ENCODE measurements at places on chromosomes 12 and 14.
A peak's percentile ranks its signal among the peaks of the same experiment; 100 is the strongest.

DNA sequence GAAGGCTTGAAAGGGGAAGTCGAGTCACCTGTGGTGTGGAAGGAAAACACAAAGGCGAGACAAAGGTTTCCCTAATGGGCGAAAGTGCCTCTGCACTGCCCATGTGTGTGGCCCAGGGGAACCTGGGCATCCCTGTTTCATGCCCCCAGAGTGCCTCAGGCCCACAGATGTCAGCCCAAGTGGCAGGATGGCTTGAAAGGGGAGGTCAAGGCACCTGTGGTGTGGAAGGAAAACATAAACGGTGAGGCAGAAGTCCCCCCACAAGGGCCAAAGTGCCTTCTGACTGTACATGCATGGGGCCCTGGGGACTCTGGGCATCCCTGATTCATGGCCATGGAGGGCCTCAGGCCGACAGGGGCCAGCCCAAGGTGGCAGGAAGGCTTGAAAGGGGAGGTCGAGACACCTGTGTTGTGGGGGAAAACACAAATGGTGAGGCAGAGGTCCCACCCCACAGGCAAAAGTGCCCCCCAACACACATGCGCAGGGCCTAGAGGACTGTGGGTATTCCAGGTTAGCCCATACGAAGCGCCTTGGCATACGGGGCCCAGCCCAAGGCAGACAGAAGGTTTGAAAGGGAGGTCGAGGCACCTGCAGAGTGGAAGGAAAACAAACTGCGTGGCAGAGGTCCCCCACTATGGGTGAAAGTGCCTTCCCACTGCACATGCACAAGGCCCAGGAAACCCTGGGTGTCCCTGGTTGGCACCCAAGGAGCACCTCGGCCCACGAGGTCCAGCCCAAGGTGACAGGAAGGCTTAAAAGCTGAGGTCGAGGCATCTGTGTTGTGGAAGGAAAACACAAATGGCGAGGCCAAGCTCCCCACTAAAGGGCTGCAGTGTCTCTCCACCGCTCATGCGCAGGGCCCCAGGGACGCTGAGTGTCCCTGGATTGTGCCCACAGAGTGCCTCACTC is 382.3 kb downstream of the ALG10 start:
- no peak for DNase-seq

GRCh38 chr12:52127683-52128450 is 48.4 kb downstream of the SMIM41 start:
- DNase-seq, result no peak

DNA sequence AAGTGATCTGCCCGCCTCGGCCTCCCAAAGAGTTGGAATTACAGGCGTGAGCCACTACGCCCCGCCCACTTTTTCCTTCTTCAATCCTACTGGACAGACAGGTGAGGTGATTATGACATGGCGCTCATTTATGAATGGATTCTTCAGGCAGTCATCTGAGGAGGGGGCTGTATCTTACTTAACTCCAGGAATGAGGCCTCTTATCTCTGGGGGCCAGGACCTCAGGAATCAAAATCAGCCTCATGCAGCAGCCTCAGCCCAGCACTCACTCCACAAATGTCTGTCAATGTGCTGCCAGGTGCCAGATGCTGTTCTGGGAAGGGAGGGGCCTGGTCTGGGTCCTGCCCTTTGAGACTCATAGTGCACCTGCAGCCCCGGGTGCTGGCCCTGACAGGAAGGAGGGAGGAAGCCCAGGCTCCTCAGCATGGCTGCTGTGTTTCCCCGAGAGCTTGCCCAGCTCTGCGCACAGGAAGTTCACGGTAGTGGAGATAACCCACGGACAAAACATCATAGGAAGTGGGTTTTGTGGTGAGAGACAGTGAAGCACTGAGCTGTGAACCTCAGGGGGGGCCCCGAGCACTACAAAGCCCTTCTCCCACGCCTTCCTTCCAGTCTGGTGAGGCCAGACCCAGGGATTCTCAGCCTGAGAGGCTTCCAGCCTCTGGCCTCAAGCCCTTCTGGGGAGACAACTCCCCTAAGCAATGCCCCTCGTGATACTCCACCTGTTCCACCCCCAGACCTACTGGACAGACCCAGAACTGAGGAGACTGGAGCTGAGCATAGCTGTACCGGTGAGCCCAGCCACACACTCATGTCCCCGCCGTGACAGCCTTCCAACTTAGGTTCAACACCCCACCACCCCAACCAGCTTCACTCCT is 22.3 kb downstream of the GALNT6 start:
- peak; percentile 69 for DNase-seq

DNA sequence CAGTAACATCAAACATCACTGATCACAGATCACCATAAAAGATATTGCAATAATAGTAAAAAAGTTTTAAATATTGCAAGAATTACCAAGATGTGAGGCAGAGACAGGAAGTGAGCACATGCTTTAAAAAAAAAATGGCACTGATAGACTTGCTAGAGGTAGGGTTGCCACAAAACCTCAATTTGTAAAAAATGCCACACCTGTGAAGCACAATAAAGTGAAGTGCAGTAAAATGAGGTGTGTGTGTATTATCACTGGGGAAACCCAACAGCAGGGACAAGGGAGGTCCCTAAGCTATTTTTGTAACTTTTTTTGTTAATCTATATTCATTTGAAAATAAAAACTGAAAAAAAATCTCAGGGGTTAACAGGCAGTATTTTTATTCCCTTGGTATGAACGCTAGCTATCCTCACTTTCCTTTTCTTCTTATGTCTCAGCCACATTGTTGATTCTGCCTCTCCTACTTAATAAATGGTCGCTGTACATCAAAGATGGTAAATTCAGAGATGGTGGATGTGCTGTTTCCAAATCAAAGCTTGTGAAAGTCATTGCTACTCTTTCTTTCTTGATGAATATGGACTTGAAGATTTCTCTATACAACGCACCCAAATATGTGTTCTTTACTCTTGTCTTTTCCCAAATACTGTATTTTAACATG is 14.0 kb upstream of the KLRD1 start:
- no peak for DNase-seq

DNA sequence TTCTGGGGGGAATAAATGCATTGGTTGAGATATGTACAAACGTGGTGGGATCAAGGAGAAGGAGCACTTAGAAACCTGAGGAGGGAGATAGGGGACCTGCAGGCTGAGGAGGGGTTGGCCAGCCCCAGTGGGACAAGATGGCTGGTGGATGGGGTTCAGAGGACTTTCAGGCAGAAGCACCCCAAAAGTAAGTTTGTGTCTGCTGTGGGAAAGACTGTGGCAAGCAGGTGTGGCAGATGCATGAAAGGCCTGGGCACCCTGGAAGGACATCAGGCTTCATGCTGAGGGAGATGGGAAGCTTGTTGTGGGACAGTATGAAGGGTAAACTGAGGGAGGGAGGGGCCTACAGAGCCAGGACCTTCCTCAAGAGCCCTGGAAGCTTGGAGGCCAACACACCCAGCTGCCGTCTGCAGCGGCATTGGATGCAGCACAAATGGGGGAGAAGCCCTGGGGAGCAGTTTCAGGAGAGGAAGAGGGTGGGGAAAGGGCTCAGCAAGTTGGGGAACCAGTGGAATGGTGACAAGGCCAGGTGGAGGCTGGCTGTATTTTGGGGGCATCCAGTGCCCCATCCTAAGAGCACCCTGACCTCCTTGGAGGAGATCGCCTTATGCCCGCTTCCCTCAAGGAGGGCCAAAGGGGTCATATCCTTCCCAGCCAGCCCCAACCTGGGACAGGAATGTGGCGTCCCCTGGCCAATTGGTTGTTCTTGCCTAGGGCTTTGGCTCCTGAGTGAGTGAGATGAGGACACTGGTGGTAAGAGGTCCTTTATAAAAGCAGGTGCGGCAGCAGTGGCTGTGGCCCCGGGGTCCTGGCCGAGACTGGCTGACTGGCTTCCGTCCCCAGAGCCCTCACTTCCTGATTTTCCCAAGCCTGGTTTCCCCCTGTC is 20.7 kb downstream of the NFKBIA start:
- no peak for DNase-seq

DNA sequence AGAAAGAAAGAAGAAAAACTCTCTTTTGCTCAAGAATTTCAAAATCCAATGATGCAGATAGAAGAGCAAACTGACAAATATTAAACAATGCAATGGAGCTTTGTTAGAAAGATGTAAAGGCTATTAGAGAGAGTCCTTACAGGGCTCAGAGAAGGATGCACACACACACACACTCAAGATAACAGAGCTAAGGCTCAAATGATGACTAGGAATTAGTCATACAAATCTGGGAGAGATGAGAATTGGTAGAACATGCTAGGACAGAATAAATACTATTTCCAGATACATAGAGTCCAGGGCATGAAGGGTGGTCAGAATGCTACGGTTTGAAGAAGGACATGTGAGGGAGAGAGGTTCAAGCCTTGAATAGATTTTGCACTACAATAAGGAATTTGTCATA is 650.1 kb upstream of the MDGA2 start:
- no peak for DNase-seq

DNA sequence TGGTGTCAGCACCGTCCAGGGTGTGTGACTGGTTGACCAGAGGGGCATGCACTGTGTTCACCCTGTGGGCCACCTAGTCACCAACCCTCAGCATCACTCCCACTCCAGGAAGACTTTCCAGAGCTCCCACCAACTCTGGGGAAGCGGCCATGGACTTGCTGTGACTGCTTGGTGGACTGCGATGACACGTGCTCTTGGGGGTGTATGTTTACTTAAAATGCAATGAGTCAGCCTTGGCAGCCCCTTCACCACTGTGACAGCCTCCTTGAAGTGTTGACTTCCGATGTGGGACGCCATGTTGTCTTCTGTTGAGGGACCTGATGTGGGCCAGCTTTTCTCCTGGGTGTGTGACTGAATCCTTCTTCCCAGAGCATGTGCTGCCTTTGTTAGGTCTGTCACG is 151.1 kb upstream of the RTL1 start:
- DNase-seq, result no peak

GRCh38 chr14:74085047-74085637 is 386 bp downstream of the LIN52 start:
- DNase-seq, result no peak

- DNase-seq, result no peak
These were observed 21.0 kb upstream of the MYBPC1 start for GRCh38 chr12:101573743-101574142.

DNA sequence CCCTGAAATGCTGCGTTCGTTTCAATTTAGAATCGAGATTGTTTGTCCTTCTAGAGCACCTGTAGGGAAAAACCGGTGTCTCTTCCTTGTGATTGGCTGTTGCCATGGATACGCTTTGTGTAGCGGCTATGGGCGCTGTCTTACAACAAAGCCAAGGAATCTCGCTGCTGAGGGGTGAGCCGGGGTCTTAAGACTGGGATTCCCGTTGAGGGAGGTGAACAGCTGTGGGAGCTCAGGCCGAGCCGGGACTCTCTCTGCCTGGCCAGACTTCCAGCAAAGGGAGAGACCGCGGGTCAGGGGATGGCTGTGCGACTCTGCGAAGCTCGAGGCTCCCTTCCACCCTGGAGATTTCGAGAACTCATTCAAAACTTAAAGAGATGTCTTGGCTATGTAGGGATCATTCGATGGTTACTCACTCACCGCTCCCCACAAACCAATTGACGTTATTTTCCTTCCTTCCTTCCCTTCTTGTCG is at the start of the genes LRRIQ1 and TSPAN19:
LRRIQ1 (plus strand) TSS at position 118 of the 474 bp plus-strand sequence. CDS start 1,826 bp downstream, outside the sequence.
TSPAN19 (minus strand) TSS at position 44 of the 474 bp plus-strand sequence. CDS start 6,331 bp downstream, outside the sequence.
- peak; percentile 75 for DNase-seq

DNA sequence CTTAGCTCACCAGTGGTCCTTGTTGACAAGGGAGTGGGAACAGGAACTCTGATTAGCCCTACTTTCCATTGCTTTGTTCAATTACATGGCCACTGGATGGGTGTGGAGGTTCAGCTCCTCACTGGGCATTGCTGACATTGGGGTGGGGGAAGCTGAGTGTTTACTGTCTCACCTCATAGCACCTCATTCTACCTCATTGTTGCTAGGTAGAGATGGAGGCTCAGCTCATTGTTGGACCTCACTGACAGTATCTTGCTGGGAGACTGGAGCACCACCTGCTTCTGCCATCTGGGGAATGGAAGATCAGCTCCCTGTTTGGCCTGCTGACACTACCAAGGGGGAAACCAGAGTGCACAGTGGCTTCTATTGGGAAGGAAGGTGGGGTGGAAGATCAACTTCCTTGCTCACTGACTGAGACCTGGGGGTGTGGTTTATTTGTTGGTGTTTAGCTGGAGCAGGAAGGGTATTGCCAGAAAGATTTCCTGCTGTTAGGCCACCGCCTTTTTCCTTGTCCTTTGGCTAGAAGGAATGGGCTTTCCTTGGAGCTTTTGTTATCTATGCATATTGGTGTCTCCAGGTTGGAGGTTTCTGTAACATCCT is 1.3 kb upstream of the OR4E2 start:
- DNase-seq, result no peak

- no peak for DNase-seq
These were observed at the start of gene EFS for GRCh38 chr14:23365036-23365731. EFS (minus strand) TSS chr14:23365172; CDS start chr14:23365025, 147 bp downstream.

- peak; percentile 57 for DNase-seq
These were observed 1.4 kb downstream of the SERPINA9 start for GRCh38 chr14:94474581-94475031.

GRCh38 chr14:89826596-89826995 is 127.9 kb downstream of the EFCAB11 start:
- DNase-seq, result no peak

DNA sequence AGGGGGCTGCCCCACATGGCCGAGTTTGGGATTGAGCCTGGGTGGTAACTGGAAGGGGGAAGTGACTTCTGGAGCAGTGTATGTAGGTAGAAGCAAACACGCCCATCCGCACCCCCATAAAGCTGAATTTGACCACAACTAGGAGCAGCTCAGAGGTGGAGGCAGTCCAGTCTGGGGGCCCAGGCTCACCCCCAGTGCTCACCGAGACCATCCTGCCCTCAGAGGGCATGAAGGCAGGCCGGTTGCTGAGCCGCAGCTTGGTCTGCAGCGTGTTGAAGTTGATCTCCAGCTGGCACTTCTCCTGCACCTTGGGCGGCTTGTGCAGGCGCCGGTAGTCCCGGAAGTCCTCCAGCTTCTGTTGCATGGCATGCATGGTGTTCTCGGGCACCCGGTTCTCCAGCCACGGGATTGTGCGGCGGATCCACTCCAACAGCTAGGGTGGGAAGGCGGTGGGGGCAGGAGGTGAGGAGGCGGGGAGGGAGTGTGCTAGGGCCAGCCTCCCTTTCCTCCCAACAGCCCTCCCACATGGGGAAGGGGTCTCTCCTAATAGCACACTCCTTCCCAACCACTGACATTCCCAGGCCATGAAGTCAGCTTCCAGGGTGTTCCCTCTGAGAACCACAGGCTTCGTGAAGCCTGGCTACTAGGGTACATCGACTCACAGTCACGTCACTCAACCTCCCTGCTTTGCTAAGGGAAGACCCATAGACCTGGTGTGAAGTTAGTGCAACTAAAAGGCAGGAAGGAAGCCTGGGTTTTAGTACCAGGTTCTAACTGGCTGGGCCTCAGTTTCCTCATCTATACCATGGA is 87.0 kb downstream of the ACTN1 start:
- DNase-seq, result peak; percentile 63

GRCh38 chr14:59690426-59690825 is 113.8 kb upstream of the CCDC175 start:
- no peak for DNase-seq

DNA sequence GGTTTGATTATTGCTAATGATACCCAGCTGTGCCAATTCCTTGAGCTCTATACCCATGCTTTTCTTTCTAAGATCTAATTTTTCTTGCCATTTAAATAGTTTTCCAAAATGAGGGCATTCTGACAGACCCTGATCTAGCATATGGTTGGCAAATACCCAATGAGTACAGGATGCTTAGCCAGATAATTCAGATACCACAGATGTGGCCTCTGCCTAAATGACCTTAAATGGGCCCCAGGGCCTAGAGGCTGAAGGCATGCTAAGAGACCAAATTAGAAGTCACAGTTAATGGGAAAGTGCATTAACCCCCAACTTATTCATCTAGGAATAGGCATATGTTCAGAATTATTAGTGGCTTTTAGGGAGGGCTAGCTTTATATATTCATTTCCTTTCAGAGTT is 122.3 kb upstream of the CNOT2 start:
- no peak for DNase-seq

Data from non-pigmented ciliary epithelial cell (primary cell).